ENCODE measurements at places on chromosomes 3 and 15. TPM values are rescaled to one million over a fixed set of nuclear protein-coding genes. Genes with fewer than 3 reads are reported as not detected.

DAZL gene
- total RNA-seq, result 0.08 TPM

STRA6 gene
- not detected for total RNA-seq

CCDC80 gene
- 0.16 TPM for total RNA-seq

DNAH12 gene
- total RNA-seq, result not detected

ZNF619 gene
- 3.0 TPM for total RNA-seq

DNAH1 gene
- 6.4 TPM for total RNA-seq

RHOV gene
- 0.53 TPM for total RNA-seq

HOMER2 gene
- 3.3 TPM for total RNA-seq

CPNE9 gene
- 0.19 TPM for total RNA-seq

PCSK6 gene
- 0.65 TPM for total RNA-seq

CNTN6 gene
- total RNA-seq, result not detected

NOX5 gene
- not detected for total RNA-seq

SLC41A3 gene
- total RNA-seq, result 23.6 TPM

- no peak for DNase-seq
Measured at GRCh38 chr3:58635371-58636285, 30.9 kb downstream of the FAM3D start.

GRCh38 chr15:20646529-20647142, 105.0 kb upstream of the GOLGA6L6 start:
- DNase-seq, result no peak

DNA sequence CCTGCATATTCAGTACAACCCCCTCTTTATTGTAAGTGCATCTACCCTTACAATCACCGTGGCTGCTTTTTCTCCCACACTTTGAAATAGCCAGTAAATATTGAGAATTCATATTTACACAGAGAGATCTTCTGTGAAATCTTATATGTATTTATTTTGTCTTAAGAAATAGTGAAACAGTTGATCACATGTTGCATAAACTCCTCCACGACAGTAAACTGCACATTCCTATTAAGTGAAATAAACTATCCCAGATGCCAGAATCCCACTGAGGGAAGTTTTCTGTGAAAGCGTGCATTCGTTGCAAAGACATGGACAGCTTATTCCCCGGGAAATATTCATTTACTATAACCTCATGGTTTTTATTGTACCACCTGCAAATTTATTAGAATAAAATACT, 796.0 kb downstream of the ROBO2 start:
- no peak for DNase-seq

GRCh38 chr3:143472731-143473523, 353.4 kb downstream of the CHST2 start:
- no peak for DNase-seq

GRCh38 chr3:45617430-45618080, 23.0 kb downstream of the LIMD1 start:
- DNase-seq, result no peak

DNA sequence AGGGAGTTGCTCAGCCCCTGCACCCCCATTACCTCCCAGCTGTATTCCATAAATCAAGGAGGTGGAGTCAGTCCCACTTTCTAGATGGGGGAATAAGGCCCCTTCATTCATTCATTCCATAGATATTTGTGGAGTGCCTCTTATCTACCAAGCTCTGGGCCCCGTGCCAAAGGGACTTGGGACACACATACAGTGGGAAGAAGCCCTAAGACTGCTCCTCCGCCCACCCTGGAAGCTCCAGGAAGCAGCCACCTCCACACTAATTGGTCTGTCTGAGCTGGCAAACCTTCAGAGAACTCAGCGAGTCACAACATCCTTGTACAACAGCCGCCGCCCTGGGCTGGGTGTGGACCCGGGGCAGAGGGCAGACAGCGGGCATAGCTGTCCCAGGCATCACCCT, 6.4 kb downstream of the STRA6 start:
- no peak for DNase-seq

- DNase-seq, result no peak
Measured at GRCh38 chr3:48928679-48929078, 10.0 kb downstream of the ARIH2 start.

DNA sequence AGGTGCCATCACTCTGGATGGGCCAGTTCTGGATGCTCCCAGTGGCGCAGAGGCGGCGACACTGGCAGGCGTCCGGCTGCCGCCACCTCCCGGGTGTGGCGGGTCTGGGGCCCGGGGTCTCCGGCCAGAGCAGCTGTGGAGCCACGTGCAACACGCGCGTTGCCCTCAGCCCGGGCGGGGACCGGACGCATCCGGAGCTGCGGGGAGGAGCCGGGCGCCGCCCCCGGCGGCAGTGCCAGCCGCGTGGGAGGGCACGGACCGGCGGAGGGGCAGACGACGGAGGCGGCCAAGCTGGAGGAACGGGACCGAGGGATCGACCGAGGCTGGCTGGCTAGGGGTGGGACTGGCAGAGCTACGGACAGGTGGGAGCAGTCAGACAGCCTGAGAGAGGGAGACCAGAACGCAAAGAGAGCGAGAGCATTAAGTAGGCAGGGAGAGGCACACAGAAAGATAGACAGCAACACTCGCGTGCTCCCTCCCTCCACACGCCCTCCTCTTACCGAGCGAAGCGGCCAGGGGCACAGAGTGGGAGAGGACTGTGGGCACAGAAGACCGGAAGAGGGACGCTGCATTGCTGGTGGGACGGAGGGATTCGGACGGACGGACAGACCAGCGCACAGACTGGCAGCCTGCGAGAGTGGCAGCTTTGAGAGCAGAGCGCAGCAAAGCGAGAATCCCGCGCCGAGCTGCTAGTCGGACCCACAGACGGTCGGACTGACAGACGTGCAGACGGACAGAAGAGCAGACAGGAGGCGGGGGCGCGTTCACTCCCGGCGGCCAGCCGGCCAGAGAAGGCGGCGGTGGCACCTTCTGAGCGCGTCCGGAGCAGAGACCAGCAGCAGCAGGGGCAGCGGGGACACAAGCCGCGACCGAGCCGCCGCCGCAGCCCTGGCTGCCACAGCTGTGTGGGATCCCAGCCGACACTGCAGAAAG, at the start of gene ARPP21:
Gene ARPP21 (plus strand): TSS at position 272 of the 933 bp plus-strand sequence. CDS start 42,227 bp downstream, outside the sequence.
- no peak for DNase-seq

GRCh38 chr3:31185062-31185357, 290.5 kb upstream of the GADL1 start:
- DNase-seq, result no peak

GRCh38 chr15:80152896-80153876, at the start of gene FAH:
TSS of gene FAH (plus strand) at chr15:80152999. CDS start at chr15:80153055, 56 bp downstream.
- no peak for DNase-seq

DNA sequence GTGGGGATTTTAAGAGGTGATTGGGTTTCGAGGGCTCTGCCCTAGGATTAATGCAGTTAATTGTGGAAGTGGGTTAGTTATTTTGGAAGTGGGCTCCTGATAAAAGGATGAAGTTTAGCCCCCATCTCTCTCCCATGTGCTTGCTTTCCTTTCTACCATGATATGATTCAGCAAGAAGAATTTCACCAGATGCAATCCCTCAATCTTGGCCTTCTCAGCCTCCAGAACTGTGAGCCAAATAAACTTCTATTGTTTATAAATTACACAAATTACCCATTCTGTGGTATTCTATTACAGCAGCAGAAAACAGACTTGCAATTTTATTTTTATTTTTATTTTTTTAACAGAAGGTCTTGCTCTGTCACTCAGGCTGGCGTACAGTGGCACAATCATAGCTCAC, 27.3 kb upstream of the UBE2E1 start:
- DNase-seq, result no peak

DNA sequence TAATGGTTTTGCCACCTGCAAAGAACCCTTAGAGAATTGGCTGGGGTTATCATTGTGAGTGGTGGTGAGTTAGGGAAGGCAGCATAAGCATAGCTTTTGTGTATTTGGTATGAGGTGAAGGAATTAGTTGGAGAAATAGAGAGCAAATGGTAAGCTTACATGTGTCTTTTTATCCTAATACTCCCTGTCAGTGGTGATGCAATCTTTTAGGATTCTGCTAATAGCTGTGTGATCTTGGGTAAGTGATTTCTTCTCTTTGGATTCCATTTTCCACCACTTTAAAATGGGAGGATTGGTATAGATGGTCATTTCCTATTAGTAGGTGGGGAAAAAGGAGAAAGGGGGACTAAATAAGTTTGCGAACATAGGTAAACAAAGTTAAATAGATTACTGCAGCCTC, 30.9 kb downstream of the PIAS1 start:
- DNase-seq, result no peak

- no peak for DNase-seq
Measured at GRCh38 chr3:179743913-179744312, 91.1 kb downstream of the USP13 start.

- no peak for DNase-seq
Measured at GRCh38 chr15:77510066-77511057, 89.7 kb downstream of the HMG20A start.

- no peak for DNase-seq
Measured at GRCh38 chr3:43693594-43693993, 2.9 kb downstream of the ABHD5 start.

- no peak for DNase-seq
Measured at GRCh38 chr3:34298653-34299052, 500.2 kb downstream of the PDCD6IP start.

DNA sequence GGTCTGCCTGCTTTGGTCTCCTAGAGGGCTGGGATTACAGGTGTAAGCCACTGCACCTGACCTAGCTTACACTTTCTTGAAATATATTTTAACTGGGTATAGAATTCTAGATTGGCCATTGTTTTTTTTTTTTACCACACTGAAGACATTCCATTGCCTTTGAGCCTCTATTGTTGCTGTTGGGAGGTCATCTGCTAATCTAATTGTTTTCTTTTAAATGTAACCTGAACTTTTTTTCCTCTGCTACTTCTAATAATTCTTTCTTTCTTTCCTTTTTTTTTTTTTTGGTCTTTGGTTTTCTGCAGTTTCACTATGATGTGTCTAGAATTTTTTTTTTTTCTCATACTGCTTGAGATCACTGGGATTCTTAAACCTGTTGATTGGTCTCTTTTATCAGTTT, 28.1 kb downstream of the ERICH6 start:
- no peak for DNase-seq

- DNase-seq, result no peak
Measured at GRCh38 chr3:180770639-180771038, 91.3 kb upstream of the CCDC39 start.
